ENCODE measurements at places on chromosomes 13 and 19.

DNA sequence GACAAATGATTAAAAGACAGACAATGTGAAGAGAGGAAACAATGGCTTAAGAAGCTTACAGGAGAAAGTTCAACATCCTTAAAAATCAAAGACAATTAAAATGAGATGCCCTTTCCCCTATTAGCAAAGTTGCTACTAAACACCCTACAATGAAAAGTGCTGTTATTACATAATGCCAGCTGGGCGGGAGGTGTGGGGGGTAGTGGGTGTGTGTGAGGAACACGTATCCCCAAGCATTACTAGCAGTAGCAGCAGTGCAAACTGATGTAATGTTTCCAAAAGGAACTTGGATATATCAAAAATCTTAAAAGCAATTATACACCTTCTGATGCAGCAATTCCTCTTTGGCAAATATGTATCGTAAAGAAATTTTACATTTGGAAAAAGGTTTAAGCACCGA, 70.9 kb downstream of the PEG3 start:
- DNase-seq = no peak

GRCh38 chr13:102724923-102725322, 30.1 kb upstream of the METTL21C start:
- no peak for DNase-seq

- DNase-seq = no peak
Observed at GRCh38 chr19:28878862-28879566, 333.9 kb downstream of the UQCRFS1 start.

GRCh38 chr19:54245936-54246335, 3.3 kb upstream of the LILRA6 start:
- no peak for DNase-seq

DNA sequence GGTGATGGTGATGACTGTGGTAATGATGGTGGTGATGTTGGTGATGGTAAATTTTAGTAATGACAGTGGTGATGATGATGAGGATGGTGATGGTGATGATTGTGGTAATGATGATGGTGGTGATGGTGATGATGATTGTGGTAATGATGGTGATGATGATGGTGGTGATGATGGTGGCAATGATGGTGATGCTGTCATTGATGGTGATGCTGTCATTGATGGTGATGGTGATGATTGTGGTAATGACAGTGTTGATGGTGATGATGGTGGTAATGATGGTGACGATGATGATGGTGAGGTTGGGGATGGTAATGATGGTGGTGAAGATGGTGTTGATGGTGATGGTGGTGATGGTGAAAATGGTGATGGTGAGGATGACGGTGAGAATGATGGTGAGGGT, 11.7 kb upstream of the BCAT2 start:
- no peak for DNase-seq

DNA sequence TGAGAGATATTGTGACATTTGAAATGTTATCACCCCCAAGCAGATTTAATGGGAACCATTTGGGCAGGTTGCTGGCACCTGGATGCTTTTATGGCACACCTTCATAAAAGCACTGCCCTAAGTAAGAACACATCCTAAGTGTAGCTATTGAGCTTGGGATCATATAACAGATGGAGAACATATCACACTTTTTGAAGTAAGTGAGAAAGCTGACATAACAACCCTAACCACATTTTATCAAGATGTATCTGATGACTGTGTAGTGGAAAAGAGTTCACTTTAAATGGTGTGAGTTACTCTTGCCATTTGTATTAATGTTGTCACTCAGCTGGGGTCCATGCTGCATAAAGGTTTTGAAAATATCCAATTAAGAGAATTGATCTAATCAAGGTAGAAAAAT, 287.9 kb downstream of the DCLK1 start:
- DNase-seq = no peak

DNA sequence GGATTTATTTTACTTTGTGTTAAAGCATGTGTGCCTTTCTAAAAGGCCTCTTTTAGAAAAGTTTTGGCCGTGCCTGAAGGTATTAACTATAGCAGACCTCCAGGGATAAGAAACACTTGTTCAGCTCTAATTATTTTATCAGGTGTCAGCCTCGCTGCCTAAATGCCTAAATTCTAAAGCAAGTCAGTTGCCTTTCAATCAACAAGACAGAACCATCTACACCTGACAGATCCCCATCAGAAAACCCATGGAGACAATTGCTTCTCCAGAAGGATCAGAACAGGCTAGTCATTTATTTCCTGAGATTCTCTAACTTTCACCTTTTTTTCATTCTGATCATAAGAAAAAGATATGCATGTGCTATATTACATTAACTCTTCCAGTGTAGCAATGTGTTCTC, 171.4 kb upstream of the GPC6 start:
- DNase-seq = no peak

GRCh38 chr13:76667551-76667950, 218.7 kb downstream of the KCTD12 start:
- DNase-seq = no peak

DNA sequence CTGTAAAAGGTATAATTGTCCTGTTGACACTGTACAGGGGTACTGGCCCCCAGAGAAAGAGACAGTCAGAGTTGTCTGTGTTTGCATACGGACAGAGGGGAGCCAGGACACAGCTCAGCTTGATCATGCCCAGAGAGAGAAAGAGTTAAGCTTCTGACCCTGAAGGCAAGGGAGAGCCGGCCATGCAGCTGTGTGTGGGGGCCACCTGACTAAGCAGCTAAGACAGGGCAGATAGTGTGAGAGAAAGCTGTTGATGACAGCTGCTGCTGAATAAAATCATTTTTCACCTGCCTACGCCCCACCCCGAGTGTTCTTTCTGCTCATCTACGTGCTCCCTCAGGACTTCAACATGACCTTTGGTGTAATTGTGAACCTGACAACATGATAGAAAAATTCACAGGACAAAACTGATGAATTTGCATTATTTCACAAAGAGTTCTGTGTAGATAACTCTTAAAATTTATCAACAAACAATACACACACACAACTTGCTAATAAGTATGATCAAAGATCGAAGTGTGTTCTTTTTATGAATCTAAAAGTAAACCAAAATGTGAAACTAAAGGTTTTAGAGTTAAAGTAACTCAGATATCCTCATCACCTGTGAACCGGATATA, 1294.3 kb upstream of the ATXN8OS start:
- DNase-seq = no peak

DNA sequence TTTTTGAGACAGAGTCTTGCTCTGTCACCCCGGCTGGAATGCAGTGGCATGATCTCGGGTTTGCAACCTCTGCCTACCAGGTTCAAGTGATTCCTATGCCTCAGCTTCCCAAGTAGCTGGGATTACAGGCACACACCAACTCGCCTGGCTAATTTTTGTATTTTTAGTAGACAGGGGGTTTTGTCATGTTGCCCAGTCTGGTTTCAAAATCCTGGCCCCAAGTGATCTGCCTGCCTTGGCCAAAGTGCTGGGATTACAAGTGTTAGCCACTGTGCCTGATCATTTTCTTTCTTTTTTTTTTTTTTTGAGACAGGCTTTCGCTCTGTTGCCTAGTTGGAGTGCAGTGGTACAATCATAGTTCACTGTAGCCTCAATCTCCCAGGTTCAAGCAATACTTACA, 28.7 kb downstream of the ZMYM5 start:
- no peak for DNase-seq

GRCh38 chr19:53102756-53103233, 427 bp downstream of the ZNF160 start:
- no peak for DNase-seq

GRCh38 chr13:26494571-26495195, 62.8 kb upstream of the WASF3 start:
- DNase-seq = no peak

DNA sequence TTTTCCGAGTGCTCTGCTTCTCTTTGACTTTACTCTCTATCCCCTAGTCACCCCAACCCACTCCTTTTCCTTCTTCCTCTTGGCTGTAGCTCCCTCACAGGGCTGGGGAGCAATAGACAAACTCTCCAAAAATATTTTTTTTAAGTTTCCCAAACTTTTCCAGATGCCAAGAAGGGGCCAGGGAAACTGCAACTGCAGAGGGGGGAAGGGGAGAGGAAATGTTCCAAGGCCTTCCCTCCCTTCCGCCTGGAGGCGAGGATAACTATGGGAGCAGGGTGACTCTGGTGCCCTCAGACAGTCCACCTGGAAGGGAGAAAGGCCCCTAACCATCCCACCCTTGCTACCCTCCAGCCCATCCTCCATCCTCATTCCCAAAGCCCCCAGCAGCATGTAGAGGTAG, 49.4 kb downstream of the LYL1 start:
- no peak for DNase-seq

DNA sequence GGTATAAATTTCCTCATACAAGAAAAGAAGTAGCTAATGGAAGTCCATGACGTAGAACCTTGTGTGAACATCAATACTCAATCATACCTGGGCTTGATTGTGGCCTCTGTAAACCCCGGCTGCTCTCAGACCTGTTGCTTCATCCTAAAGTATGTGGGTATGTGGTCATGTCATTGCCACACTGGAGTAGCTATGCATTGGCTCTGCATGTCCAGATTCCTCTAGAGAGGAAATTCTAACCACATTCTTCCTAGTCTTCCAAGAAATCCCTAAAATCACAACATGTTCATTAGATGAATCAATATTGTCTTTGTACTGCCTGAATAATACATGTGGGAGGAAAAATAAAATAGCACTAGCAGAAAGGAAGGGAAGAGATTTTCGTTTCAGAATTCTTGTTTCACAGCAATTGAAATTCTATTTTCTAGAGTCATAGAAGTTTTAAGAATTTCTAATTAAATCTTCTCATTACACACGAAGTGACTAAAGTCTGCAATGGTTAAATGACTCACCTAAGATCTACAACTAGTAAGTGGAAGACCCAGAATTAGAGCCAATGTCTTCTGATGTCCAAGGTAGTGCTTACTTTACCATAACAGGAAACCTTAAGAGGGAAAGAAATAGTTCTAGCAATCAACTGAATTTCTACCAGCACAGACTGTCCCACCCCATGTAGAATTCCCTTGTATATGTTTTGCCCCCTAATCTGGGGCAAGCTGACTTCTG, 28.0 kb downstream of the RXFP2 start:
- no peak for DNase-seq

DNA sequence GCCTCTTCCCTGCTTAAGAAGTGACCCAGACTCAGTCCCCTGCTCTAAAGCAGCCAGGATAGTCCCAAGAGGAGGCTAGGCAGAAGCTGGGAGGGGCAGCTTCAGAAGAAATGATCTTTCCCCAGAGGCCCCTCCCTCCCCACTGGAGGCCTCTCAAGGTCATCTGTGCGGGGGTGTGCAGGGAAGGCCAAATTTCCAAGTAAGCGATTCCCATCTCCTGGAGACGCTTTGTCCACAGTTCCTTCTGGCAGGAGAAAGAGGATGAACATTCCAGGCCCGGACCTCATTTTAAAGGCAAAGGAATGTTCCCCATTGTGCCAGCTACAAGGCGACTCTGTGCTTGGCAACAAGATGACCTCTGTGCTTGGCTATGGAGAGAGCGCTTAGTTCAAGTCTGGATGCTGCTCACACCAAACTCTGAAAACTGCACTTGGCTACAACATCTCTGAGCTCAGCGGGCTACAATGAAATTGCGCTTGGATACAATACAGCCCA, 23.5 kb downstream of the COL5A3 start:
- DNase-seq = no peak
